ENCODE measurements at places on chromosomes 11 and 22. TPM values are rescaled to one million over a fixed set of nuclear protein-coding genes. Genes with fewer than 3 reads are reported as not detected.

OR8J1 gene
- total RNA-seq = not detected

DNA sequence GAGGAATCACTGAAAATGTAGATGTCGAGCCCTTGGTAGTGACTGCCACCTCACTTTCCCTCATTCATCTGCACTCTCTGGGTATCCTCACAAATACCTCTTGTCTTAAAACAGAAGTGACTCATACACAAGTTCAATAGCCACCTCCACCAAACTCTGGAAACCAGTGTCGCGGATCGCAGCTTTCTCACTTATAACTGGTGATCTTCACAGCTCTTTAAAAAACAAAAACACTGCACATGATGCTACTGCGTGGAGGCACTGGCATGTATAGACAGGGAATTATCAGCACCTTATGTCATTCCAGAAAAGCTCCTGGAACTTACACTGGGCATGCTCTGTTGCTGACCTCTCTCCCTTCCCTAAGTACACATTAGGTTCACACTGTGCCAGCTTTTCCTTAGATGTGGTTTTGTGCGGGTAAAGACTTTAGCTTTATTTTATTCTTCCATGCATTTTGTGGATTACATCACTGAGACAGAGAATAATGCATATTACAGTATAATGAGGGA is 425.5 kb upstream of the CADM1 start:
- no peak for DNase-seq

DNA sequence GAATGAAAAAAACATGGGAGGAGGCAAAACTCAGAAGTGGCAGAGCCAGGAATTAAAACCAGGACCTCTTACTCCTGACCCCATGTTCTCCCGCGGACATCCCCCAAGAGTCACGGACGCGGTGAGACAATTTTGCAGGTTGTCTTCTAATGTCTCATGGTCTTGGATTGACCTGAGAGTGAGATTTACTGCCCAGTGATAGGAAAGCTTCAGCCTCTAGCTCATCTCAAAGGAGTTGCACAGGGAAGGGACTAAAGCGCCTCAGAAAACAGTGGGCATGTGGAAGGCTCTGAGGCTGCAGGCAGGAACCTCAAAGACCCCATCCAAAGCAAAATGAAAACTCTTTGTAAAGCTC is 197.4 kb downstream of the ADAMTS15 start:
- DNase-seq = peak; percentile 18

- DNase-seq = no peak
Observed at GRCh38 chr11:87976009-87976408, 199.2 kb downstream of the RAB38 start.

GRCh38 chr11:132093536-132094259 is 723.3 kb downstream of the NTM start:
- DNase-seq = no peak
